ENCODE measurements at places on chromosomes 5 and 9. TPM values are rescaled to one million over a fixed set of nuclear protein-coding genes. Genes with fewer than 3 reads are reported as not detected.

INSL4 gene
- total RNA-seq, result not detected

- H3K27ac ChIP-seq, result no peak overlapping the region
- no peak overlapping the region for H3K4me3 ChIP-seq
- DNase-seq, result no peak
- H3K4me1 ChIP-seq, result no peaks in the 10 kb centered on the region
Observed at GRCh38 chr5:38899936-38900335, 54.1 kb downstream of the OSMR start.

FTMT gene
- not detected for total RNA-seq

GRCh38 chr9:35481347-35481975 lies 8.4 kb upstream of the RUSC2 start:
- H3K4me3 ChIP-seq, result no peak overlapping the region
- no peak for DNase-seq
- no peaks in the 10 kb centered on the region for H3K36me3 ChIP-seq
- H3K27ac ChIP-seq, result no peak overlapping the region
- H3K4me1 ChIP-seq, result no peaks in the 10 kb centered on the region

SELENOP gene
- 4.8 TPM for total RNA-seq

Data from naive thymus-derived CD4-positive, alpha-beta T cell (primary cell).